ENCODE measurements at places on chromosomes 3 and 15.

- no peak for DNase-seq
Measured at GRCh38 chr3:184238246-184238818, 8.9 kb downstream of the VWA5B2 start.

DNA sequence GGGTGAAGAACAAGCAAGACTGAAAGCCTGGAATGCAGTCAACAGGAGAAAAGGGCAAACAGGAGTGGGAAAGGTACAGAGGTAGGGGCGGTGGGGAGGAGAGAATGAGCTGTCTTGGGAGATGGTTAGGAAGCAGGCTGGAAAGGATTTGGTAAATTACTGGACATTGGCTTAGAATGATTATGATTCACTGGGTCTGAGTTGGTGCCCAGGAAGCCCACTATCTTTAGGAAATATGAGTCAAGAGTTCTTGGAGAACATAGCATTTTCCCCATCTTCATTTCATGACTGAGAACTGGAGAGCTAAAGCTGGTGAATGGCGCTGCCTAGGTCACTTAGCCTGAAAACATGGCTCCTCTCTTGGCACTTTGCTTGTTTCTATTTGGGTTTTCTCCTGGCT, 74.7 kb upstream of the C3orf80 start:
- DNase-seq = no peak

DNA sequence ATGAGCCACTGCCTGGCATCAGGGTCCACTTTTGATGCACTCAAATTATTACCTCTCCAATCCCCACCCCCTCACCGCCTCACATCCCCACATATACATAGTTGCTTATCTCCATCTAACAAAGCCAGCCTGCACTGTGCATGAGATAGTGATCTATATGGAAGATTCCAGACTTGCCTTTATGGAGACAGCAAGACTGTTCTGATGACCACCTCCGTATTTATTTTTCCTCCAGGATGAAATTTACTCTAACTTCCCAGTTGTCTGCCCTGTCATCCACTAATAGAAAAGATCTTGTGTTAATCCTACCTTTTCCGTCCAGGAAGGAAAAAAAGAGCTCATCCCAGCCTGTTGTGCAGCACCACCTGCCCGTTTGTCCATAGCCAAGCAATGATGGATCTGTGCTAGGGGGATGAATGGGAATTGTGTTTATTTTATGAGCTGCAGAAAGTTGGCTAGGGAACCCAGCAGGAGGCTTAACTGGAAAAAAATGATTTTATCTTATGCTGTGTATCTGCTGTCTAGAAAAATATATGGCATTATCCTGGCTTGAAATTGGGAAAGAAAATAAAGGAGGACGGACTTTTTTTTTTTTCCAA, 114.5 kb downstream of the CD47 start:
- DNase-seq = no peak

GRCh38 chr3:160739079-160739478, 17.0 kb upstream of the PPM1L start:
- no peak for DNase-seq

DNA sequence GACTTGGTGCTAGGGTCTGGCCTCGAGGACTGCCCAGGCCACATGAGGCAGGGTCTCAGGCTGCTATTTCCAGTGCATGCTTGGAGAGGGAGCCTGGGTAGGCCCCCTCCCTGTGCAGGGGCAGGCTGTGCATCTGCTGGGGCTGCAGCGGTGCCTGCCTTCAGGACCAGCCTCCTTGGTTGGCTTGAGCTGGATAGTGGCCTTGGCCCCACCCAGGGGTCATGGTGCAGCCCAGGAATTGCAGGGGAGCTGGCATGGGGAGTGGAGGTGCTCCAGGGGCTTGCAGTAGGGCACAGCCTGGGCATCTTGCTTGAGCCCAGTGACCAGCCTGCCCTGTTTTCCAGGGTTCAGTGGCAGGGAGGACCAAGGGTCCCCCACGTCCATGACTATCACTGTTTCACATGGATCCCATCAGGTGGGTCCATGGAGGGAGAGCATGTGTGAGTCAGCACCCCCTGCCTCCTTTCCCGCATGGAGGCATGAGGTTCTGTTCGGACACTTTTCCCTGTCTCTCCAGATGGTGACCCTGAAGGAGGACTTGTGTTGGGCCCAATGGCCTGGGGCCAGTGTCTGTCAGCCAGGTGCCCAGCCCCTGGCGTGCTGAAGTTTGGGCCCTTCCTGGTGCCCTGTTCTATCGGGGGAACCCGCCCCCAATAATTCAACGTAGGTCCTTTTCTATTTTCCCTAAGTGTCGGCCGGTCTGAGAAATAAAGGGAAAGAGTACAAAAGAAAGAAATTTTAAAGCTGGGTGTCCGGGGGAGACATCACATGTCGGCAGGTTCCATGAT, 218.6 kb downstream of the SNRPN start:
- DNase-seq = no peak

DNA sequence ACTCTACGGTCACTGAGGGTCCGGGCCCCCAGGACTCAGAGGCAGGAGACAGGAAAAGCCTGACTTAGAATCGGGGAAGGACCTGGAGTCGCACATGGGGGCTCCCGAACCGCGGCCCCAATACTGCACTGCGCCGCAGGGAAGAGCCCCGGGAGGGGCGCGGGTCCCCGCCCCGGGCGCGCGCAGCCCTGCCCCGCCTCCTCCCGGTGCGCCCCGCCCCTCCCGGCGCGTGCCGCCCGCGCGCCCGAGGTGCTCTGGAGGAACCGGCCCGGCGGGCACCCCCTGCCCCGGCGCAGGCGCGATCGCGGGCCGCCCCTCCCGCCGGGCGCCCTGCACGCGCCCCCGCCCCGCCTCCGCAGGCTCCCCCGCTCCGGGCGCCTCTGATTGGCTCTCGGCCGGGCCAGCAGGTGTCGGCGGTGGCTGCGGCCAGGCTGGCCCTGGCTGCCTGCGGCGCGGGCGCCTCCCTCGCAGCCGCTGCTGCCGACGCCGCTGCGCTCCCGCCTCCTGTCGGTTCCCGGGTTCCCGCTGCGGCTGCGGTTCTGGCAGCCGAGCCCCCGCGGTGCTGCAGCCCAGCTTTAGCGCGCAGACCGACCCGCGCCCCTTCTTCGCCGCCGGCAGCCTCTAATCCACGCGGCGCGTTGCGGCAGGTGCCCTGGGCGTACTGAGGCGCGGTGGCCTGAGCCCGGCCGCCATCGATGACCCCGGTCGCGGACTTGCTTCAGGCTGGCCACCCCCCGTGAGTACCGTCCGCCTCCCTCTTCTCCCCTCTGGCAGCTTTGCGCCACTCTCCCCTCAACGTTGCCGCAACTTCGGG, at the start of gene MYRIP:
TSS of gene MYRIP (plus strand) at position 429 of the 814 bp plus-strand sequence. CDS start 91,208 bp downstream, outside the sequence.
- no peak for DNase-seq

- no peak for DNase-seq
Measured at GRCh38 chr3:193330555-193331204, 47.9 kb downstream of the ATP13A5 start.
